ENCODE measurements at places on chromosomes 3 and 15.

- no peak for DNase-seq
These were observed 277.3 kb upstream of the NR2F2 start for GRCh38 chr15:96053031-96053780.

DNA sequence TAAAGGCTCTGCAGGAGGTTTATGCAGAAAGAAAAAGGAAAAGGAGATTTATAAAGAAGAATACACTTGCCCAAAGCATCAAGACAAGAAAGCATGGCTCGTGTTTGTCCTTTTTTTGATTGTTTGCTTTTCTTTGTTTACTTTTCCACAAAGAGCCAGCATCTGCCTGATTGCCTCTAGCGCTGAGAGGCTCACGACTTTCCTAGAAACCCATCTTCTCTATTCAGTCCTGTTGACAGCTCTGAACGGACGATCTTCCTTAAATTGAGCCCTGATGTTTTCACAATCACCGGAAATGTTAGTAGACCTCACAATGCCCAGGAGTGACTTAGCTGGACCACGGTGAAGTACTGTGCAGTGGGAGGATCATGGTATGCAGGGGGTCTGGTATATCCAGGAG, 12.4 kb downstream of the GP5 start:
- no peak for DNase-seq

- no peak for DNase-seq
These were observed 55.1 kb upstream of the SPRED1 start for GRCh38 chr15:38197553-38197952.

GRCh38 chr3:195450731-195451229, 8.0 kb upstream of the ACAP2 start:
- no peak for DNase-seq

GRCh38 chr3:172155897-172156585, 116.7 kb downstream of the FNDC3B start:
- DNase-seq, result no peak

GRCh38 chr3:120457827-120458226, 7.0 kb upstream of the FSTL1 start:
- peak; percentile 14 for DNase-seq

GRCh38 chr3:133860519-133860918, 35.2 kb downstream of the RAB6B start:
- no peak for DNase-seq

GRCh38 chr15:86060674-86061073, 19.0 kb upstream of the AGBL1 start:
- no peak for DNase-seq

DNA sequence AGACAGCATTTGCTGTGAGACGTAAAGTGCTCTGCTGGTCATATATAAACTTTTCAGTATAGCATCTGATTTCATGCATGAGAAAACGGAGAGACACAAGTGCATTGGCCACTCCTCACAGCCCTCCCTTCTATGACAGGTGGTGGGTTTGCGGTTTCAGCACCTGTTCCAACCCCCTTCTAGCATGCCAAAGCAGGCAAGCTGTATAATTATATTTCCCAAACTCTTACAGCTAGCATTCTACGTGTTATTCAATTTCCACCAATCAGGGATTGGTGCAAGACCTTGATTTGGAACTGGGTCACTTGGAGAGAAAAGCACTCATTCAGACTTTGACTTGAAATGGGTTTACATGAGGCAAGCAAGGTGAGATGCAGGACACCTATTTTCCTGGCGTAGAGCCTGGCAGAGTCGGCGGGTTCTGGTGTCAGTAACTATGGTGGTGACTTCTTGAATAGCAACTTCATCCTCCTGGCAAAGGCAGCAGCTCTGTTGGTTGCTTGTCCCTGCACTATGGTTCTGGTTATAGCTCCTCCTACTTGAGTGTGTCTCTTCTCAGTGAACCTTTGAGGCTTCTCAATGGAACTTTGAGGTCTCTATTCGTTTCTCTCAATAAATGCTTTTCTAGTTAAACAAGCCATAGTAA, 356.5 kb downstream of the TBL1XR1 start:
- DNase-seq, result no peak

DNA sequence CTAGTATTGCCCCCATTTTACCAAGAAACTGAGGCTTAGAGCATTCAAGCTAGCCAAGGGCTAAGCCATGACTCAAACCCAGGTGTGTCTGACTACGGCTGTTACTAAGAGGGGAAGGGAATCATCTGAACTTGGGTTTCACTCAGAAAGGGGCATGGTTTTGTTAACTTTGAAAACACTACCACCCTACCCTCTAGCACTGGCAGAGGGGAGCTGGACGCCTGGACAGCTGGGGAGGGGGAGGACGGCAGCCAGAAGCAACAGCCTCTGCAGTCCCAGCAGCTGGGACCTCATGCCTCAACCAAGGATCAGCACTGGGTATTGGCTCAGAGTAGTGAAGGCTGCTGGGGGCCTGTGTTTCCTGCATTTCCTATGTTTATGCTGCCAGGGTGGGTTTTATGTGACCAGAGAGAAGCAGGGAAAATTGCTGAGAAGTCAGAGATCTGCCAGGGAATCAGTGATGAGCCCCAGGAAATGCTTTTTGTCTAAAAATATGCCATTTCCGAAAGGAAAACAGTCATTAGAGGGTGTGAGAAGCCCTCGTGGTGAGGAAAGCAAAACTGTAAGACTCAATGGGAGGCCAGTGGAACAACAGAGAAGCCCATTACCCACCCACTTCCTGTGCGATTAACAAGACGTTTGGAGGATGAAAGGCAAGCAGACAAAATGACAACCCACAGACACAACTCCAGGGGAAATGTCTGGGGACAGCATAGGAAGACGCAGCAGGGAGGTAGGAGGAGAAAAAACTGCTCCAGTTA, 41.2 kb downstream of the LIPC start:
- no peak for DNase-seq

GRCh38 chr15:27089233-27089586, 118.2 kb downstream of the GABRG3 start:
- no peak for DNase-seq

DNA sequence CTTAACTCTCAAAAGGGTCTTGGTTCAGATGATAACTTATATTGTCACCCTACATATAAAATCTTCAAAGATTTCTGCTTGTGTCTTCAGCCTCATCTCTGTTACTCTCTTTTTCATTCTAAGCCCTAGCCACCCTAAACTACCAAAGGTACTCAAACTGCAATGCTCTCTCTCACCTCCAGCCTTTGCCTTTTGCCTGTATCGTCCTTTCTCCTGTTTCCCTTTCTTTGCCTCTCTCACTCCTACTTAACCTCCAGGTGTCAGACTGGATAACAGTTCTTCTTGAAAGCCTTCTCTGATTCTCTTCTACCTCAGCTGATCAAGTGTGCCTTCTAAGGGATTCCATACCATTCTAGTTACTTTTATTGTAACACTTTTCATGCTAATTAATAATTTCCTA, 149.8 kb downstream of the SERPINI1 start:
- no peak for DNase-seq

DNA sequence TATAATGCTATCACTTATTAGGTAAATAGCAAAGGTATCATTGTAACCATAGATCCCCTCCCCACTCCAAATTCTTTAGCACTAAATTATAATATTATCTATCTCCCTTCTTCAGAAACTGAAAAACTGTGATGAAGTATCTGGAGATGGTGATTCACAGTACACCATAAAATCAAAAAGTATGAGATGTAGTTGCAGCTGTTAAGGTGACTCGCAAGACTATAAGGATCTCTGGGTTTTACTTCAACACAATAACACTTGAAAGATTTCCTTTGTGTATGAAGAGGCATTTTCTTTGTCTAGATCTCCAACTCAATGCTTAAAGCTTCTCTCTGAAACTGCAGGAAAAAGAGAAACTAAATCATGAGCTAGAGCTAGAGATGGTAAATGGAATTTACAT, 46.9 kb downstream of the IFT57 start:
- DNase-seq, result no peak

GRCh38 chr15:68442041-68442440, 10.1 kb upstream of the ITGA11 start:
- peak; percentile 33 for DNase-seq

GRCh38 chr3:29694783-29695182, 413.9 kb downstream of the RBMS3 start:
- no peak for DNase-seq

DNA sequence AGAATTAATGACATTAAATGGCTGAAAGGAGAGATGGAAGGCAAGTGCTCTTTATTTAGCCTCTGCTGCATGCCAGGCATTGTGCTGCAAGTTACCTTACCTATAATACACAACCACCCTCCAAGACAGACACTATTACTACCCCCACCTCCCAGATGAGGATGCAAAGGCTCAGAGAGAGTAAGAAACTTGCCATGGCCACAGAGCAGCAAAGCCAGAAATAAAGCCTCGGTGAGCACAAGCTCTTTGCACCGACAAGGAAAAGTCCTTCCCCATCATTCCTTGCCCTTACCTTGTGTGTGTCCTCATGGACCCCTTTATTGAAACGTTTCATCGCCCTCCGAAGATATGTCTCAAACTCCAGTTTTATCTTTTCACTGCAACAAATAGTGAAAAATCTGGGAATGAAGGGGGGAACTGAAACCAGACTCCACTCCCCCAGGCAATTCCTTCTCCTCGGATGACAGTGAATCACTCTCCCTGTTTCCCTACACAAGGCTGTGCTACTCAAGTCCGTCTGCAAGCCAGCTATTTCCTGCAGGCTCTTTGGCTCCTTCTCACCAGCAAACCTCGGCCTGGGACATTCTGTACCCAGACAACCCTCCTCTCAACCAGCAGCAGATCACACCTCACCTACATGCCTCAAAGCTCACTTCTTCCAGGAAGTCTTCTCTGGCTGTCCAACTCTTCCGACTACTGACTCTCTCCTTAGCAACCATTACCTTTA, 11.4 kb downstream of the XPC start:
- no peak for DNase-seq

DNA sequence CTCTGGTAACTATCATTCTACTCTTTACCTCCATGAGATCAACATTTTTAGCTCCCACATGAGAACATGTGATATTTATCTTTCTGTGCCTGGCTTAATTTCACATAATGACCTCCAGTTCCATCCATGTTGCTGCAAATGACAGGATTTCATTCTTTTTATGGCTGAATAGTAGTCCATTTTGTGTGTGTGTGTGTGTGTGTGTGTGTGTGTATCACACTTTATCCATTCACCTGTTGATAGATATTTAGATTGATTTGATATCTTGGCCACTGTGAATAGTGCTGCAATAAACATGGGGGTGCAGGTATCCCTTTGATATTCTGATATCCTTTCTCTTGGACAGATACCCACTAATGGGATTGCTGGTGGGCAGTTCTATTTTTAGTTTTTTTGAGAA, 18.3 kb downstream of the DLG1 start:
- no peak for DNase-seq

- DNase-seq, result no peak
These were observed 27.5 kb upstream of the MEF2A start for GRCh38 chr15:99538261-99538660.

DNA sequence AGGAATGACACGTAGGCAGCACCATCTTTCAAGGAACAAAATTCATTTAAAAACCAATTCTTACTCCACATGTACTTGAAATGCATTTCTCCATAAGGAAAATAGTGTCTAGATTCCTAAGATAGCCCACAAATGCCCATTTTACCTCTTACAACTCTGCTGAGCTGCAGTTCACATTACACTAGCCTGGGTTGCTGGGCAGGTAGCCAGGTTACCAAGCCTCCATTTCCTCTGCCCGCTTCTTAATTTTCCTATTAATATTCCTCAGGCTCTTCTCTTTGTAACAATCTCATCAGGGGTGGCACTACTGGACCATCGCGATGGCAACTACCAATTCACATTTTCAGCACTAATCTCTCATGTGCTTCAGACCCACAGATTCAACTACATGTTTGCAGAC, 10.8 kb downstream of the ATP13A3 start:
- no peak for DNase-seq

- peak; percentile 72 for DNase-seq
These were observed 35.4 kb downstream of the EHD4 start for GRCh38 chr15:41936649-41937567.

DNA sequence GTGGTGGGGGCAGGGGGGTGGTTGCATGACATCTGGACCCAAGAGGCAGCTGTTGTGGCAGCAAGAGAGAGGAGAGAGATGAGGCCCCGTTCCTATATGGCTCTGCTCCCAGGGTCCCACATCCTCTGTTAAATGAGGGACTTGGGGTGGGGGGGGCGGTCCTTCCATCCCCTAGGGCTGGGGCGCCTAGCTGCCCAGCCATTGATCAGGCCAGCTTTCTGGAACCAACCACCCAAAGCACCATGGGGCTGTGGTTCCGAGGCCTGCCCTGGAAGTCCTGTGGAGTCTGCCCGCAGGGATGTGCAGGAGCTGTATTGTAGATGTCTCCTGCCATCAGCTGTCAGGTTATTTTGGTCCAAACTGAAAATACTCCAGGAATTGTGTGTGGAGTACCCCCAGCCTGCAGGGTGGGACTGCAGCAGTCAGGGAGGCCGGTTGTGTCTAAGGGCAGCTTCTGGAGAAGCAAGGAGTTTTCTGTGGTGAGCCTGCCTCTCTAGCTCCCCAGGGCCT, 5.2 kb downstream of the FURIN start:
- no peak for DNase-seq

- DNase-seq, result no peak
These were observed 188.2 kb downstream of the AGBL1 start for GRCh38 chr15:86267892-86268291.

GRCh38 chr15:33621141-33621540, 310.4 kb downstream of the RYR3 start:
- no peak for DNase-seq

DNA sequence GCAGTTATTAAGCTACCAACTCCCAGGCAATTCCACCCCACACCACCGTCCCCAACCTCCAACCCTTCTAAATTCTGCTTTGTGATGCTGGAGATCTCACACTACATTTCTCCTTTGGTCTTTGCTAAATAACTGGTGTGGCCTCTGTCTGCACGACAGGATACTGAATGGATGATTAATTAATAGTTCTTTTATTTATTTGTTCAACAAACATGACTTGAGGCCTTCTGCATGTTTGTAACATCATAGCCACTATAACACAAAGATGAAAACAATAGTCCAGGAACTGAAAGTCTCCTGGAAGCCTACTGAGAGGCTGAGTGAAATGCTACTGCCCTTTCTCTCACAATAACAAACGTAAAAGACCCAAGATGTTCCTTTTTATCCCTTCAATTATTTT, 609.5 kb upstream of the UBE2E2 start:
- no peak for DNase-seq

DNA sequence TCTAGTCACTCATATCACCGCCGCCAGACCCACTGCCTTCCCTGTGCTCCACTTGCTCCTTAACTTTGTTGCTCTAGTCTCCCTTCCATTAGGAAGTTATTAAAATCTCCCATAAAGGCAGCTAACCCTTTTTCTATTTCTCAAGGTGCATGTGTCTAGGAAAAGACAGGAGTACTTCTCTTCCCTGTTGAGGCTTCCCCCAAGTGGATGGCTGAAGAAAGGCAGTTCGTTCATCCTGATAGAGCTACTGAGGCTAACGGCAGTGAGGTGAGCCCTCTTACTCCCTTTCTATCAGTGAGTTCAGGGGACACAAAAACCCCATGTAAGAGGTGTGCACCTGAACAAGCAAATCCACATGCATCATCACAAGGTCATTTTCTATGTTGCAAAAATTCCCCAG, 397.8 kb downstream of the IGSF11 start:
- DNase-seq, result no peak

GRCh38 chr3:69856965-69857705, 117.9 kb downstream of the MITF start:
- no peak for DNase-seq
